Transverse colon (tissue), 4 donors: ENCODE measurements at places on chromosomes 2 and 18. TPM values are rescaled to one million over a fixed set of nuclear protein-coding genes. Genes with fewer than 3 reads are reported as not detected.

DSG4 gene
- not detected for total RNA-seq

GRCh38 chr2:20403774-20404312 is 43.0 kb upstream of the RHOB start:
- DNase-seq = peak; percentile 6
- no peak overlapping the region for H3K4me3 ChIP-seq
- no peaks in the 10 kb centered on the region for H3K36me3 ChIP-seq
- no peaks in the 10 kb centered on the region for H3K4me1 ChIP-seq

DNA sequence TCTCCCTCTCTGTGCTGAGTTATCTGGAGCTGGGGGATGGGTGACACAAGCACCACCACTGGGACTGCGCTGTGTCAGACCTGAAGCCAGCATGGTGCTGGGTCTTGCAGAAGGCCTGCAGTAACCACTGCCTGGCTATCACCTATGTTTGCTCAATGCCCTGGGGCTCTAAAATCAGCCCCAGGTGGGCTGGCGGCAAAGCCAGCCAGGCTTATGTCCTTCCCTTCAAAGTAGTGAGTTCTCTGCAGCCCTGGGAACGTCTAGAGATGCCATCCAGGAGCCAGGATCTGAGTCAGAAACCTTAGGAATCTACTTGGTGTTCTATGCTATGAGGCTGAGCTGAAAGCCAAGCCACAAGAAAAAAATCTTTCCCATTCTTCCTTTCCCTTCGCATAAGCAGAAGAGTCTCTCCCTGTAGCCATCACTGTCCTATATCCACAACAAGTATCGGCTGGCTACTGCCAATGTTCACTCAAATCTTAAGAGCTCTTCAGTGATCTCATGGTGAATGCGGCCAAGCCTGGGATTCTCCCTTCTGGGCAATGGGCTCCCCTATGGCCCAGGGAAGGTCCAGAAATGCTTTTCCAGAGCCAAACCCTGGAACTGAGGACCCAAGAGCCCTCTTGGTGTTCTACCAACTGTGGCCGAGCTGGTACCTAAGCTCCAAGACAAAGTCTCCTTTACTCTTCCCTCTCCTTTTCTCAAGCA is 248.7 kb downstream of the ZNF385B start:
- peaks cover 5% of the 10 kb centered on the region for H3K4me1 ChIP-seq
- DNase-seq = no peak

GRCh38 chr2:52955079-52955478 is 812.5 kb upstream of the CHAC2 start:
- no peaks in the 10 kb centered on the region for H3K27me3 ChIP-seq
- no peaks in the 10 kb centered on the region for H3K4me1 ChIP-seq
- DNase-seq = no peak
